NCI-H1048 (cell line): ENCODE measurements at places on chromosomes 1 and 21.

GRCh38 chr1:156405670-156406069 lies 36.7 kb downstream of the RHBG start:
- no peak for DNase-seq

GRCh38 chr1:215625949-215626348 lies 58.8 kb downstream of the KCTD3 start:
- DNase-seq = no peak

DNA sequence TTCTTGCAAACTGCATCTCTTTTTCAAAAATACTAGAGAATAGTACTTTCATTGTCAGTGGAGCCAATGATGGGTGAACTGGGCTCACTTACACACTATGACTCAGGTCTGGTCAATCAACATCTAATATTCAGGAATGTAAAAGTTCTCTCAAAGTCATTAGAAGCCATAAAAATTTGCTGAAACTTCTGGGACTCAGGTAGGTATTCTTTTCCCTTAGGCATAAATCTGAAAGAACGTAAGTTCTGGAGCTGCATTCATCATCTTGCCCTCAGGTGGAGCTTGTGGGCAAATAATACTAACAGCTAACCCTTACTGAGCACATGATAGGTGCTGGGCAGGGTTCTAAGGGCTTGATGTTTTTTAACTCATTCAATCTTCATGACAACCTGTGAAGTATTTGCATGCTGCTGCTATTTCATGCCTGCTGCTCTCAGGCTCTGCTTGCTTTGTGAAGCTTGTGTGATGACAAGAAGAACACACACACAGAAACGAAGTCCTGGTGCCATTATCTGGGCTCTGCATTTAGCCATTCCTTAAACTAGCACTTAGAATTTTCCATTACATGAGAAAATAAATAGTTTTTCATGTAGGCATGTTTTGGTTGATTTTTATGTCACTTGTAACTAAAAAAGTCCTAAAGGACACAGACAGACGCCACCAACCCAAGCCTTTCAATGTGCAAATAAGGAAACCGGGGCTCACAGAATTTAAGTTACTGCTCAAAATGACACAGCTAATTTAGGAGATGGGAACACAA lies 394.2 kb upstream of the LYPLAL1 start:
- DNase-seq = no peak

DNA sequence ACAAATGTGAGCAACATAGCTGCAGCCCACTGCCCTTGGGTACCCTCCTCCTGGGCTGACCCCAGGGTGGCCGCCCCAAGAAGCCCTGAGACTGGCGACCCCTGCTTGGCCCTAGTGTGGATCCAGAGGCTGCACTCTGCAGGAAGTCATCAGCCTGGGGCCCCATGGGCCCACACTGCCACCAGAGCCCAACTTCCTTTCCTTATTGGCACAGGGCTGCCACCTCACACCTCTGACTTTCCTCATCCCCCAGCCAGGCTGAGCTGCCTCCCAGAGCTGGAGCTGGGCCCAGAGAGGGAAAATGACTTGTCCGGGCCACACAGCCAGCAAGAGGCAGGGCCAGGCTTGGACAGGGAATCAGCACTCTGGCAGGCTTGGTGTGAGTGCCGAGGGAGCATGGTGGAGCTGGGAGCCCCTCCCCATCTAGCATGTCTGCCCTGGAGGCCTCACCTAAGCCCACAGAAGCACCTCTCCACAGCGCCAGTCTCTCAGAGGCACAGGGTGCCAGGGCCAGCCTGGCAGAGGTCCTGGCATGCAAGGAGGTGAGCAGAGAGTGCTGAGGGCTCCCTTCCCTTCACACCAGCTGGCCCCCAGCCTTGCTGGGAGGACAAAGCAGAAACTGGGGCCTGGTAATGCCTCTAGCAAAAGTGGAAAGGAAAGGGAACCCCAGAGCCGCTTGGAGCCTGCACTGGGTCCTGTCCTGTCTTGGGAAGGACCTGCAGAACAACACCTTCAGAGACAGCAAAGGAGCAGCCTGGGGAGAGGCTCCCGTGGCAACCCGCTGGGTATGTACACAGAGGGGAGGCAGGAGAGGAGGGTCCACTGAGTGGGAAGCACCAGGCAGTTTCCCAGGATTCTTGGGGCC lies 3.2 kb downstream of the RAP1GAP start:
- DNase-seq = no peak

DNA sequence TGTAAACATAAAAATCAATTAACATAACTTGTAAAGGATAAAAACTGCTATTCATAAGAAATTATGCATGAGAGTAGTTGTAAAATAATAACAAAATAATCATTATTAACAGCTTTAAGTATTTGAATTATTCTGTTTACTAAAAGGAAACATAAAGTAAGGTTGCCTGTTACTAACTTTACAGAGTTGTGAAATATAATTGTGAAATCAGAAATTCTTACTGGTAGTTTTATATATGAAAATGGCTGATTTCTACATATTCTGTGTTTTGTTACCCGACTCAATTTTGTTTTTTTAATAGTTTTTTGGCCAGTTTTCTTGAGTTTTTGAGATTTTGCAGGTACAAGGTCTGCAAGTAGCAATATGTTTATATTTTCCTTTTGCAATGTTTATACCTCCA lies 27.8 kb downstream of the FNBP1L start:
- no peak for DNase-seq

GRCh38 chr1:62238507-62238906 lies 43.9 kb downstream of the L1TD1 start:
- no peak for DNase-seq

DNA sequence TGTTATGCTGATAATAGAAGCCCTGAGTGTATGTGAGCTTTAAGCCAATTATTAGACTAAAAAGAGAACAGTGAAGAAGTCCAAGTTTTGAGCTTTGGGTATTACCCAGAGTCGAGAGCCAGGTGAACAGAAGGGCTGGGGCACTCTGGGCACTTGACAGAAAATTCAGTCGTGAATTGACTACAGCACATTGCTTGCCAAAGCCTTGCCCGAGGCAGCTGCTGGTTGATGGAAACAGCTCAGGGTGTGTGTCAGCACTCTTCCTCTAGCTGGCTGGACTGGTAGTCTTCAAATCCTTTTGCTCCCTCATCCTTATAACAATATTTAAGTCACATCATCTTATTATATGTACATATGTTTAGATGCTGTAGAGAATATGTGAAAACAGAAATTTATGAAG lies 21.3 kb downstream of the PDE4B start:
- no peak for DNase-seq

DNA sequence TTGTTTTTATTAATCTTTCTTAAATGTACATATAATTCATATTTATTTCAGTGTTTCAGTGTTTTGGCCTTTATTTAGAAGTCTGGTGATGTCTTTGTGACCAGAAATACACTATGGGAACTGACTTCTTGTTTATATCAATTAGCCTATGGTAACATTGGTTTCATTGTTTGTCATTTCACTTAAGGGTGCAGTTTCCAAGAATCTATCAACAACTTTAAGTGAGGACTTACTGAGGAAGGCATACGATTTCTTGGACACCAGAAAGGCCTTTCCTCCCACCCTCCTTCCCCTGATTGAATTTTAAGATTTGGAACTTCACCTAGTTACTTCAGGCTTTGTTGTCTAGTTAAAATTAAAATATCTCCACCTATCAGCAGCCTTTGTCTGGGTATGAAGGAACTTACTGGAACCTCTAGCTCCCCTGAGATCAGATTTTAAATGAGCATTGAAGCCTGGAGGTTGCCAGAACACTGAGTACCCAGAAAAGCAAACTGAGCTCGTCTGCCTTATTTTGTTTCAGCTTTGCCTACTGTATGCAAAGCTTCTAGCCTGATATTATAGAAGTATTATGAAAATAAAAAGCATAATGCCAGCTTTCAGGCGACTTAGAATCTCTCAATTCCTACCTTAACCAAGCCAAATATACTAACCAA lies 34.2 kb downstream of the HLCS start:
- DNase-seq = no peak

- no peak for DNase-seq
These were observed 20.5 kb downstream of the WLS start for GRCh38 chr1:68211761-68212380.

- no peak for DNase-seq
These were observed 21.5 kb upstream of the STMN1 start for GRCh38 chr1:25927521-25928265.

- no peak for DNase-seq
These were observed 110.5 kb downstream of the MAST2 start for GRCh38 chr1:45913731-45914501.

DNA sequence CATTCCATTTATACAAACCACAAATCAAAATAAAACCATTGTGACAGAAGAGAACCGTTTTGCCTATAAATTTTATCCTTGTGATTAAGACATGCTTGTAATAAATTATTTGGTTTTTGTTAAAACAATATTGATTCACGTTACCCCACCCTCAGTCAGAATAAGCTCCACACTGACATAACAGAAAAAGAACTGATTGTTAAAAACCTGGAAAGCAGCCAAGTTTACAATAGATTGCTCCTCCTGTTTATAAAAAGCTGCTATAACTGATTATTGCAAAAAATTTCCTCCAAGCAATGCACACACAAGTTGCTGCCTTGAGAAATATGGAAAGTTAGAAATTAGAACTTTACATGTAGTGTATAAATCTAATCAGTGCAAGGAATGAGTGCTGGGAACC lies 263.5 kb downstream of the SETD4 start:
- no peak for DNase-seq

GRCh38 chr1:9361630-9362260 lies 69.1 kb downstream of the SPSB1 start:
- no peak for DNase-seq

- DNase-seq = no peak
These were observed 14.3 kb downstream of the MORN1 start for GRCh38 chr1:2376931-2377672.

GRCh38 chr1:205429762-205430695 lies 8.2 kb upstream of the LEMD1 start:
- DNase-seq = no peak

DNA sequence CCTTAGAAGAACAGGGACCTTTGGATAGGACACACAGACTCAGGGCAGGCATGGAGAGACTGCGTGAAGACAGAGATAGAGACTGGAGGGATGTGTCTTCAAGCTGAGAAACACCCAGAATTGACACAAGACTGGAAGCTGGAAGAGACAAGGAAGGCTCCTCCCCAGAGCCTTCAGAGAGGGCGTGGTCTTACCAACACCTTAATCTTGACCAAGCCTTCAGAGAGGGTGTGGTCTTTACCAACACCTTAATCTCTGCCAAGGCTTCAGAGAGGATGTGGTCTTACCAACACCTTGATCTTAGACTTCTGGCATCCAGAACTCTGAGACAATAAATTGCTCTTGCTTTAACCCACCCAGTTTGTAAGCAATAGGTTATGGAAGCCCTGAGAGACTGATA lies 481.4 kb upstream of the VAMP3 start:
- DNase-seq = no peak

DNA sequence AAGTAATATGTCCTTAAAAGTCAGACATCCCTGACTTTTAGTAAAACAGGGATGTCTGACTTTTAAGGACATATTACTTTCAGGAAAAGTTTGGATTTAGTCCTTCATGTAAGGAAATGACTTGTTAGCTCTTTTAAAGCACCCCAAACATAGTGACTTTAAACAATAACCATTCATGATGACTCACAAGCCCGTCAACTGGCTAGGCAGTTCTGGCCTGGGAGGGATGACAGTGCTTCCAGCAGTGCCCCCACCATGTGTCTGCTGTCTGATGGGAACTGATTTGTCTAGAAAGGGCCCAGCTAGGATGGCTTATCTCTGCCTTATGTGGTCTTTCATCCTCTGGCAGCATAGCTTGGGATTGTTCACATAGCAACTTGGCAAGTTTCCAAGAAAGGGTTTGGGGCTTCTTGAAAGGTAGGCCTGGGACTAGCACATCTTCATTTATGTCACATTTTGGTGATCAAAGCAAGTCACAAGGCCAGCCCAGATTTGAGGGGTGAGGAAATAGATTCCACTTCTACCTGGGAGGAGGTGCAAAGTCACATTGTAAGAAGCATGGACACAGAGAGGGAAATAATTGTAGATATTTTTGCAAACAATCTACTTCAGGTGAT lies 143.5 kb downstream of the C1orf94 start:
- no peak for DNase-seq

DNA sequence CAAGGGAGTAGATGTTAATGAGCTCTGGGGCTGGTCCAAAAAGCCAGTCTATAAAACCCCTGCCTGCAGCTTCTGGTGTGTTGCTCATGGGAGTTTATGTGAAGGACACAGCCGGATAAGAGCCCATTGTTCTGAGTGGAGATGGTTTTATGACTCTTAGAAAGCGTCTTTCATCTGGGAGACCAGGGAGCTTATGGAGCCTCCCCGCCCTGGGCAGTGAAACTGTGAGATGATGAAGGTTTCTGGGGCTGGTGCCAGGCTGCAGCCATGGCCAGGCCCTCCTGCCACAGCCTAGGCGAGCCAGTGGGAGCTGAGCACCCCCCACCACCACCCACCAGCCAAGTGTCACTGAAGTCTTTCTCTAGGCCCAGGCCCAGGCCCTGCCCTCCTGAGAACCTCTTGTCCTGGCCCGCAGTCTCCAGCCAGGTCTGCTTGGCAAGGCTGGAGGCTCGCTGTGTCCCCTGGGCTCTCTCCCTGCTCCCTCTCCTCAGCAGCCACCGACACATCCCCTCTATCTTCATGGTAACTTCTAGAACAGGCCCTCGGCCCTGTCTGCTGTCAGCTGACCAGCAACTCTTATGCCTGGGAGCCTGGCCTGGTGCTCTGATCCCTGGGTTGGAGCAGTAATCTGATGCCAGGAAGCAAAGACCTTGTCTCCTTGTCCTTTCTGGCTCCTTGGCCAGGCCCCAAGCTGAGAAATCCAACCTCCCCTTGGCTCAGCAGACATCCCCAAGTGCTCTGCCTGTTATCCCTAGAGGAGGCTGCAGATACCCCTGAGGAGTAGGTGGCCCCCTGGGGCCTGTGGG lies 7.6 kb upstream of the ARHGEF10L start:
- no peak for DNase-seq

DNA sequence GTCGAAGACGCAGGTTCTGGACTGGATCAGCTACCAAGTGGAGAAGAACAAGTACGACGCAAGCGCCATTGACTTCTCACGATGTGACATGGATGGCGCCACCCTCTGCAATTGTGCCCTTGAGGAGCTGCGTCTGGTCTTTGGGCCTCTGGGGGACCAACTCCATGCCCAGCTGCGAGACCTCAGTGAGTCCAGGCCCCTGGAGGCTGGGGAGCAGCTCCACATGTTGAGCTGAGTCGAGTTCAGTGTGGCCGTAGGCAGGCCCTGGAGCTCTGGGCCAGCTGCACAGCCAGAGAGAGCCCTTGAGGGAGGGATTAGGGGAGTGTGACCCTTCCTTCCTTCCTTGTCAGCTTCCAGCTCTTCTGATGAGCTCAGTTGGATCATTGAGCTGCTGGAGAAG lies 1.6 kb downstream of the ELF3 start:
- no peak for DNase-seq

- no peak for DNase-seq
These were observed 121.9 kb upstream of the IPO9 start for GRCh38 chr1:201707027-201707426.

GRCh38 chr1:223339861-223340260 lies 24.1 kb downstream of the SUSD4 start:
- no peak for DNase-seq

DNA sequence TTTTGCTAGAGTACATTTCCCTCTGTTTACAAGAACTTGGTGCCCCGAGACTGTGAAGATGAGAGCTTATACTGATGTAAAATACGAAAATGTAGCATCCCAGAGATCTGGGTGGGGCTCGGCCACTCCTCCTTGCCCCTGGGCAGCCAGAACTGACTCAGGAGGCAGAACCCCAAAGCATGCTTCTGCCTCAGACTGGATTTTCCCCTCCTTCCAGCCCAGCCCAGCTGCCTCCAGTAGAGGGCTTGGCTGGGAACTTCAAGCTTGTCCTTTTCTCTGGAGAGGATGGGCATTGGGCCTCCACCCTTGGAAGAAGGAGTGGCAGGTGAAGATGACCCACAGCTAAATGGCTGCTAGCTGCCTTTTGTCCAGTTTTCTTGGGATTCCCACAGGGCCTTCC lies 24.3 kb upstream of the BTG2 start:
- DNase-seq = no peak

- no peak for DNase-seq
These were observed 118.5 kb downstream of the FGGY start for GRCh38 chr1:59415286-59415850.
